ENCODE measurements at places on chromosomes 4 and X.

DNA sequence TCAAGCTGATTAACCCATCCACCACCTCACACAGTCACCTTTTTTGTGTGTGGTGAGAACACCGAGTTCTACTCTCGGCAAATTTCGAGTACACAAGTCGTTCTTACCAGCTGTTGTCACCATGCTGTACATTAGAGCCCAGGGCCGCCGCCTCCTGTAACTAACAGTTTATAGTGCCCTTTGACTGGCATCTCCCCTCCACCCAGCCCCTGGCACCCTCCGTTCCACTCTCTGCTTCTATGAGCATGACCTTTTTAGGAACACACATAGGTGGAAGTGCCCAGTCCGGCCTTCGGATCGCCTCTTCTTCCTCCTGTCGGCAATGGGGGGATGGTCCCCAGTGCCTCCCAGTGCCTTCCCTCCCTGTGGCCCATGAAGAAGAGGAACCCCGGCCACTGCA lies 141.4 kb downstream of the STK32B start:
- no peak for DNase-seq

- no peak for DNase-seq
Observed at GRCh38 chr4:88318751-88319350, 34.5 kb upstream of the PPM1K start.

GRCh38 chrX:53715346-53715924 lies 28.9 kb upstream of the HUWE1 start:
- DNase-seq = no peak

DNA sequence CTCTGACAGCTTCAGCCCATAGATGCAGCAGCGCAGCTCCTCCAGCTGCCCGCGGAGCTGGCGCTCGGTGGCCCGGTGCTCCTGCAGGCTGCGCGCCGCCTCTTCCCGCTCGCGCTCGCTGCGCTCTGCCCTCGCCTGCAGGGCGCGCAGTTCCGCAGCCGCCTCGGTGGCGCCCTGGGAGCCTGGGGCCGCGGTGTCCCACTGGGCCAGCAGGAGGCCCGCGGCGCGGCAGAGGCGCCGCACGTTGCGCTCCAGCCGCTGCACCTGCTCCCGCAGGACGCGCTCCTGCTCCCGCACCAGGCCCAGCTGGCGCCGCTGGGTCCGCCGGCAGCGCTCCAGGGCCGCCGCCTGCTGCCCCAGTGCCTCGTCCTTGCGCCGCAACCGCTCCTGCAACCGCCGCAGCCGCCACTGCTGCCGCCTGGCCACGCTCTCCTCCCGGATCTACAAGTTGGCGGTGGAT lies 10.1 kb downstream of the C4orf50 start:
- no peak for DNase-seq

DNA sequence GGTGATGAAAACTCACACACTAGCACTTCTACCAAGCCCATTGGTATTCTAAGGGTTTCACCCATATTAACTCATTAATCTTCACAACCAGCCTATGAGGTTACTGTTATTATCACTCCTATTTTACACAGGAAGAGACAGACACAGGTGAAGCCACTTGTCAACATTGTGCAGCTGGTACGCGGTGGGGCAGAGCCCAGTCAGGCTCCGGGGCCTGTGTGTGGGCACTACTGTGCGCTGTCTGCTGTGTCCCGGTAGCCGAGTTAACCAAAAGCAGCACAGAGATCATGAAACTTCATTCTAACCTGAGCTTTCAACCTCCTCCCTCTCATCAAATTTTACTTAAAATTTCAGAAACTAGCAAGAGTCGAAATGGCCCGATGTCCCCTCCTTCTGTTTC lies 111.3 kb downstream of the PHKA2 start:
- DNase-seq = no peak

DNA sequence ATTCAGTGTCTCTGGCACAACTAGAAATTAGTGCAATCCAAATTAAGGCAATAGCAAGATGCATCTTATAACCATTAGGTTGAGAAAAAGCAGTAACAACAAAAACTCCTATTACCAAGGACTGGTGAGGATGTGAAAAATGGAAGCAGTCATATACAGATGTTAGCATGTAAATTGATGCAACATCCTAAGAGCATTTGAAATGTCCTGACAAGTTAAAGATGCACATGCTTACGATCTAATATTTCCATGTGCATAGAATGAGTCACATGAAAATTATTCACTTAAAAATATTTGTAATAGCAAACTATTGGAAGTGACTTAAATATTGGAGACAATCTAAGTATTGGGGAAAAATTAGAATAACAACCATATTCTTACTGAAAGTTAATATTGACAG lies 163.0 kb downstream of the FAM13A start:
- DNase-seq = no peak

DNA sequence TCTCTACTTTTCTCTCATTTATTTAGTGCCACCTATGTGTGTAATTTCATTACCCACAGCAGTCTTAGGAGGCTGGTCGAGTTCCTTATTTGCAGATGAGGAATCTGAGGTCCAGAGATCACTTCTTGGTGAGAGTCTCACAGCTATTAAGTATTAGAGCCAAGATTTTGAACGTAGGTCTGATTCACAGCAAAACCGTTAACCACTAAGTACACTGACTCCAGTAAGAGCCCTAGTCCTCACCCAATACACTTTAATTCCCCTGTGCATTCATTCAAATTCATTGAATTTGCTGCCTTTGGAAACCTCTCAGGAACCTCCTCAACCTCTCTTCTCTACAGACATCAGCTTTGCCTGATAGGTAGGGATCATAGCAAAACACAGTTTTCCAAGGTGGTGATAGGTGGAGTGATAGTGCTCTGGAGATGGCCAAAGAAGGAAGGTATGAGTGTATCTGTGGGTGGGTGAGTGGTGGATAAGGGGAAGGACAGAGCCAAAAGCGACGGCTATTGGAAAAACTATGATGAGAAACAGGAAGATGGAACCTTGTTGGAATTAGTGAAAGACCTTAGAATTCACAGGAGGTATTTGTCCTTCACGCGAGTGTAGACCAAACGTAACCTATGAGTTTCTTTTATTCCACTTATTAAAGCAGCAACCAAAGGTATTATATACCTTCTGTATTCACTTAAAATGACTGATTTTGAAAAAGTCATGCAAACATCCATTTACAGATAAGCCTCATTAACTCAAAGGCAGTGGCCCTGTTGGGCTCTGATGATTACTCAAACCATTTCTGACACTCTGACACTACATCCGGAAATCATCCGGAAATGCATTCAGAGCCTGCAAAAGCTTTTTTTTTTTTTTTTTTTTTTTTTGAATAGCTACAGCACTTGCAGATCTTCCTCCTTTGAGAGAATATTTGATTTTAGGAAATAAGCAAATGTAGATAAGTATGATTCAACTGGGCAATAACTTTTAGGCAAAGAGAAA lies 6.3 kb downstream of the FMR1 start:
- peak; percentile 86 for DNase-seq

DNA sequence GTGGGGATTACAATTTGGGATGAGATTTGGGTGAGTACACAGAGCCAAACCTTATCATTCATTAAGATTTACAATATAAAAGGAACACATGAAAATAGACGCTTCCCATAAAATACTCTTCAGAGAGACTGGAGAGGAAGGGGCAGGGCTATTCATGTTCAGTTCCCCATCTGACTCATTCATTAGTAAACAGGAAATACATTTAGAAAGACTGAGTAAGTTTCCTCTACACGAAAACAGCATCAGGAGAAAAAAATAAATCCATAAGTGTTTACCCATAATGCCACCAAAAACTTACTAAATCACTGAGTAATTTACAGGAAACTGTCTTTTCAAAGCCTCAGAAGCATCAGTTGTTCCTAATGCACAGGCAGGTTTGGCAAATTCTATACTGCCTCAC lies 255.4 kb upstream of the CXorf51A start:
- DNase-seq = no peak

GRCh38 chrX:21369613-21370012 lies 4.6 kb upstream of the CNKSR2 start:
- DNase-seq = no peak

DNA sequence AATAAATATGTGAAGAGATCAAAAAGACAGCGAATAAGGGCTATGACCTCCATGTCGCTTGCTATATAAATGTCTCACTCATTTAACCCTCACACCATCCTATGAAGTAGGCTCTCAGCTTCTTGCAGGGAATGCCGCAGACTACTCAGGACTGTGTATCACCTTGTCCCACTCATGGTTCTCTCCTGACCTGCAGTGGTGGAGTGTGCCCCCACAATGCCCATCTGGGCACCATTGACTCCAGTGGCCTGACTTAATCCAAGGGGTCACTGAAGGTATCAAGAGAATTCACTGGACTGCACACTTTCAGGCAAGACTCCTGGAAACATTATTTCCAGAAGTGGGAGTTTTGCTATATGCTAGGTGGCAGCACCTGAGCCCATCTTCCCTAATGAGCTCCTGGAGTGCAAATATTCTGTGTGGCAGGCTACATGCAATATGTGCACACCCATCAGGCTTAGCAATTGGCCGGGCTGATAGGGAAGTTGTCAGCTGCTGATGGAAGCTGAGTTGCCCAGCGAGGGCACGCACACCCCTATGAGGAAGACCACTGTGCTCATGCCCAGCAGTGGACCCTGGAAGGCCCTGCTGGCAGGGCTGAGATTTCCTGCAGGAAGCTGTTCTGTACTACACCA lies 8.2 kb upstream of the EFNB1 start:
- no peak for DNase-seq

DNA sequence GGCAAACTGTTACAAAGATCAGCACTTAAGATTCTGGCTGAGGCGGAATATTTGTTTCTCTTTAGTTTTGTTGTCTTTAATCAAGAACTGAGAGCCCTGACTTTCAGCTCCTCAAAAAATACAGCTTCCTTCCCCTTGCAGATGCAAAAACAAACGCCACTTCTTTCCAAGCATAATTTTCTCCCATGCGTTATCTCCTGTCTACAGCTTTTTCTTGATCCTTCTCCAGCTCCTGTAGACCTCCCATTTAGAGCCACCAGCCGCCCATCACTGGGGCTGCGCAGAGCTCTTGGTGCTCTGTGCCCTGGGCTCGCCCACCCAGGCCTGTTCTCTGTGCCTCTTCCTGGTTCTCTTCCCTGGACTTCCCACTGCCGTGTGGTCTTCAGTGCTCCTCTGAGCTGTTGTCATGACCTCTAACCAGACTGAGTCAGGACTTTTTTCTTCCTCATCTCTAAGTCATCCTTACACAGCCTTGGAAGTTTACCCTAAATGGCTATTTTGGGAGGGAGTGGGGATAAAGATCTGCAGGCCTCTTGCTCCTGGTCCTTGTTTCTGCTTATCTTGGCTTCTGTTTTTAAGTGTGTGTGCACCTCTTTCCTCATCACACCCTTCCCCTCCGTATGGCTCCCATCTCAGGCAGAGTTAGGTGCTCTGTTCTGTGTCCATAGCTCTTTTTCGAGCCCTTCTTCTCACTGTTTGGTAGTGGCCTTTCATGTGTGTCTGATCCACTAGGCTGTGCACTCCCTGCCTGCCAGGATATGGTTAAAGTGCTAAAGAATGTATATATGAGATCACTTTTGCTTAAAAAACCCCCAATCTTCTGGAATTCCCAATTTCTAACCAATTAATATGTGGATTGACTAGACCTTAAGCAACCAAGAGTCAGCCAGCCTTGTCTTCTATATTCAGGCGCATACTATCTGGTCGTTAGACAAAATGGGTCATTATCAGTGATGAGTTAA lies 122.5 kb downstream of the PTTG2 start:
- no peak for DNase-seq

DNA sequence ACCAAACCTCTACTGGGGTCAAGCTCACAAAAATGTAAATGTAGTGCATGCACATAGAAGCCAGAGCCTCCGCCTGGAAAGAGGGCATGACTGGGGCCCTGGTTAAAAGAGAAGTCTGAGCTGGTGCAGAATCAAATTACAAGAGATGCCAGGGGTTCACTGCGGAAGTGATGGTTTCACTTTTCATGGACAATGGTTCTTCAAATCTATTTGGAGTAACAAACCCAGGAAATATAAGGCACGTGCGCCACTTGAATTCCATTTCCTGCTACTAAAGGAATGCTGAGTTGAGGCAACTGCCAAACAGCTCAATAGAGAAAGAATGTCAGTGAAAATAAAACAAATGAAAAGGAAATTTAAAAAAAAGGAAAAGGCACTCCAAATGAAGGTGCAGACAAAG lies 79.8 kb downstream of the FUNDC1 start:
- DNase-seq = no peak

- DNase-seq = no peak
Observed at GRCh38 chr4:19807505-19807904, 444.2 kb upstream of the SLIT2 start.

DNA sequence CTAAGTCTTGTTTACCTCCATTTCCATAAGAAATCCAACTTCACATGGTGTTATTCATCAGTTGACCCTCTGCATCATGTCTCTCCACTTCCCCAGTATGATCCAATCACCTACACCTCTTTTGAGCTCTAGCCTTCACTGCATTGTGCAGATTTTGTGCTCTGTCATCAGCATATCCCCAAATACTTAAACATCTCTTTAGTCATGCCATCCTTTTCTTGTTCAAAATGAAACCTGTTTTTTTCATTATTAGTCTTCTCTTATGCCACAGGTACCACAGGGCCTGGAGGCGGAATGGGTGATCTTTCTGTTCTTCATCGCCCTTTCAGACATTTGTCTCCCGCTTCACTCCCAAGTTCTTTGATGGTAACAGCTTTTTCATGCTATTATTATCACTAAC lies 382.7 kb upstream of the GALNTL6 start:
- no peak for DNase-seq

DNA sequence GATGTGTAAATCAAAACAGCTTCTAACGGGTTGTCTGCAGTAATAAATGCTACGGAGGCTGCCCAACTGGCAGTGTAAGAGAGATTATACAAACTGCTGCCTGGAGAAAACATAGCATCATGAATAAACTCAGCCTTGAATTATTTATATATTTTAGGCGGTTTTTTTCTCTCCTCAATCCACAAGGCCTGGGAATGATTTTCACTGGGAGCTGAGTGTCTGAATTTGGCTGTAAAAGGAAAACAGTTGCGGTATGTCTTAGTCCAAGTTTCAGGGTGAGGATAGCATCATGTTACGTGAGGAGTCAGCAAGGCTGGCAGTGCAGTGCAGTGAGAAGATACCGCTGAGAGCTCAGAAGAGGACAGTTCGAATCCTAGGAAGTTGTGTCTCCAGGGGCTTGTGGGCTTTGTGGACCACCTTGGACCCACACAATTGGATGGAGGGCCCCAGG lies 291.5 kb upstream of the BOD1L1 start:
- DNase-seq = no peak

DNA sequence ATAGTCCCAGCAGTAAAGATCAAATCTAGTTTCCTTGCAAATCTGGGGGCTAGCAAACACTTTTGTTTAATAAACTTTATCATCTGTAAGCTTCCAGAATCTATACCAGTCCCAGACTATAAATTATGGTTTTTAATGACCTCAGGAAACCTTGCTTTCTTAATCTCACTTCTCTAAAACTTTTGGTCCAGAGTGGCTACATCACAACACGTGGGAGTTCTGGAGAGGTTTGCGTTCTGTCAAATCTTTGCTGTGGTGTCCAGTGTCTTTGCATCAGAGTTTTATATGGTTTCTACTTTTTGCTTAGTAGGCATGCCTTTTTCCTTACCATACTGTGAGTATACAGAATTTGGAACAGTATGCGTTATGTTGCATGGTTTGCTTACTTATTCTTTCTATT lies 193.9 kb downstream of the ANK2 start:
- no peak for DNase-seq

- DNase-seq = no peak
Observed at GRCh38 chr4:144989306-144989705, 108.7 kb downstream of the ANAPC10 start.
